Fibroblast of lung (primary cell): ENCODE measurements at places on chromosomes 3 and 15. TPM values are rescaled to one million over a fixed set of nuclear protein-coding genes. Genes with fewer than 3 reads are reported as not detected.

DNA sequence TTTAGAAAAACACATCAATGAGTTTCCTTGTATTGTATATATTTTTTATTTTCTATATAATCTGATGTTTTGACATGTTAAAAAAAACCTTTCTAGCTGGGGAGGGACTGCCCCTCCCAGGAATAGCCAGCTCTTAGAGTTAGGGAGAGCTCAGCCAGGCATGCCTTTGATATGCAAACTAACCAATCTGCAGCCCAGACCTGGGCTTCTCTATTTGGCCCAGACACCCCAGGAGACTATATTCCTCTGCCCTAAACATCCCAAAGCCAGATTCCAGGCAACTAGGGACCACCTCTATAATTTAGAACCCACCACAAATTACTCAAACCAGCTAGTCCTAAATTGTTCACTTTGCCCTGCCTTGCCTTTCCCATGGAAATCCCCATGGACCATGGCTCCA, 390.9 kb upstream of the ADAMTS9 start:
- no peak for DNase-seq

DNA sequence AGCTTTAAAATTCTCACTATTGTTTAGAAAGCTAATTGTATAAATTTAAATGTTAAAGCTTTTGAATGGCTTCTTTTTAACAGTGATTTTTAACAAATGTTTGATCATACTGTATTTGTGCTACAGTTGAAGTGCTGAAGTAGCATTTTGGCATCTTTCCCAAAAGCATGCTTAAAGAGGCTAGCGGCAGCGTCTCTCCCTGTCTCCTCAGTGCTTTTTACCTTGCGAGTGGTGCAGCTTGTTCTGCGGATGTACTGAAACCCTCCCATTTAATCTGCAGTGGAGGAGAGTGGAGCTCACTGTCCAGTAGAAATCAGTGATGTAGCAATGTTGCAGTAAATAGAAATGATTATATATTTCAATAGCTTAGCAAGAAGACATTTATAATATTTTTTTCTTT, 43.7 kb downstream of the LRRC49 start:
- DNase-seq: peak; percentile 30

GRCh38 chr15:62868507-62868906, 174.0 kb upstream of the TPM1 start:
- DNase-seq: no peak

IP6K2 gene
- 58.9 and 64.1 TPM in 2 replicates for polyA plus RNA-seq

DNA sequence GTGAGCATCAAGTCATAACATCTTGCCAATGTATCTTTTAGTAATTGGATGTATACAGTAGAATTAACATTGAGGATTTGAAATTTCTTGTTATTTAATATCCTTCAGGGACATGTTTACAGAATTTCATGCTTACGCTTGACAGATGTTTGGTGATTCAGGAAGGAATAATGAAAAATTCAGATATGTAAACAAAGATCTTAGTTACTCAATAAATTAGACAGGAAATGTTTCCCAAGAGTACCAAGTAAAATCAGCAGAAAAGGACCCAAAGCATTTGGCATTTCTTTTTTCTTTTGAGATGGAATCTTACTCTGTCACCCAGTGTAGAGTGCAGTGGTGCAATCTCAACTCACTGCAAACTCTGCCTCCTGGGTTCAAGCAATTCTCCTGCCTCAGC, 4.7 kb upstream of the COL6A5 start:
- DNase-seq: peak; percentile 46

DNA sequence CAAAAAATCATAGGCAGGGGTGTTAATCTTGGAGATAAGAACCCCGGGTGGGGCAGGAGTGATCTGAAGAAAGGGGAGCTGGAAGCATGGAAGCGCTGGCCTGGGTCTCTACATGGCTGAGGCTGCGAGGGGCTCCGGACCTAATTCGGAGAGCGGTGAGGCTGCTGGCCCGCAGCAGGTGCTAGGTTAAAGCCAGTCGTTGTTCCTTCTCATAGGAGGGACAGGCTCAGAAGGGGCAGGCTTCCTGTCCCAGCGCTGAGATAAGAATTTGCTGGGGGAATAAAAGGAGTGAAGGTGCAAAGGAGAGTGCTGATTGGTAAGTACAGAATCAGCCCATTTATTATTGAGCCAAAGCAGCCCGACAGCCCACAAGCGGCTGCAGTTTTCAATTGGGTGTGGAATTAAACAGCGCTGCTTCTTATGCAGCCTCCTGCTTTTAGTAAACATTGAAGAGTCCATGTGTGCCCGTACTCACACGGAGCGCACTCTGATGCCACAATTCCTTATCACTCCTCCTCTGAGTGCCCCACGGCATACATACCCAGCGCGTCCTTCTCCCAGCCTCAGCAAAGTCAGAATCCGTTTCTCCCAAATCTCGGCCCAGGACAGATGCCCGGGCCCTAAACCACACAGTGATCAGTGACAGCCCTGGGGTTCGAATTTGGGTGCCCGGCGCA, 17.1 kb downstream of the CHST13 start:
- DNase-seq: no peak

- peak; percentile 76 for DNase-seq
Measured at GRCh38 chr3:29775340-29775739, 494.5 kb downstream of the RBMS3 start.
